Fibroblast of skin of back (primary cell): ENCODE measurements at places on chromosomes 7 and 10.

GRCh38 chr10:62305813-62306212, 37.2 kb upstream of the RTKN2 start:
- peak; percentile 6 for DNase-seq

DNA sequence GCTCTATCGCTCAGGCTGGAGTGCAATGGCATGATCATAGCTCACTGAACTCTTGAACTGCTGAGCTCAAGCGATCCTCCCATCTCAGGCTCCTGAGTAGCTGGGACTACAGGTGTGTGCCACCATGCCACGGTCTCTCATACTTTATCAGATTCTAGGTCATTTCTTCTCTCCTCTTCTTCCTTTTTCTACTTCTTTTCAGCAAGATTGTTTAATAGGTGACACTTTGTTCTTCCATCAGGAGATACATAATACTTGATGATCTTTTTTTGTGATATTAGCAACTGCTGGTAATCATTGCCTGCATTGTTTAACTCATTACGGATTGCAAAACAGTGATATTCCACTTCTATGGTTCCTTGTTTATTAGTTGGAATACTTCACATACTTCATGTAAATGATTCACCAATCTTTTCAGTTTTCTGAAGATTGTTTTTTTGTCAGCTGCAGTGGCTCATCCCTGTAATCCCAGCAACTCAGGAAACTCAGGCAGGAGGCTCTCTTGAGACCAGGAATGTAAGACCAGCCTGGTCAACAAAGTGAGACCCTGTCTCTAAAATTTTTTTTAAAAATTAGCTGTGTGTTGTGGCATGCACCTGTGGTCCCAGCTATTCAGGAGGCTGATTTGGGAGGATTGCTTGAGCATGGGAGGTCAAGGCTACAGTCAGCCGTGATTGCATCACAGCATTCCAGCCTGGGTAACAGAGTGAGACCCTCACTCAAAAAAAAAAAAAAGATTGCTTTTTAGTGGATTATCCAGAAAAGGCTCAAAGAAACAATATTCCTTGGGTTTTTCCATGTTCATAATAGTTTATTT, 36.2 kb upstream of the CHST3 start:
- peak; percentile 41 for DNase-seq

DNA sequence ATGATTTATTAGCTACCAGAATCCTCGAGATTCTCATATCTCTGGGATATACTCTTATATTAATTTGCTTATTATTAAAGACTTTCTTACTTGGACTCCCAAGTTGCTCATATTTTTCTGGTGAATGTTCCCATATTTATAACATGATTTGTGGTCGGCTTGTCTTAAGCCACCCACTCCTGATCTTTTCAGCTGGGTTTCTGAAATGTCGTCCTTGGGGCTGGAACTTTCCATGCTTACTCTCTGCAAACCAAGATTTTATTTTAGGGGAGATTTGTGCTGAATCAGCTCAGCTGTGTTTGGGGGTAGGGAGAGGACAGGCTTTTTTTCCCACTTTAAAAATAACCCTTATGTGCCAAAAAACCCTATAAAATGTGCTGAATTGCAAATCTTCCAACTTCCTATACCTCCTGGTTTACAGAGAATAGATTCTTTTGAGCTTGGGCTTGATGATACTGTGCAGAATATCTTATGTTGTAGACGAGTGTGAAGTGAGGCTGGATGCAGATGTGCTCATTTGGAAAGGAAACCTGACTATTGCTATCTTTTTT, 162.1 kb downstream of the SND1 start:
- DNase-seq, result peak; percentile 17

DNA sequence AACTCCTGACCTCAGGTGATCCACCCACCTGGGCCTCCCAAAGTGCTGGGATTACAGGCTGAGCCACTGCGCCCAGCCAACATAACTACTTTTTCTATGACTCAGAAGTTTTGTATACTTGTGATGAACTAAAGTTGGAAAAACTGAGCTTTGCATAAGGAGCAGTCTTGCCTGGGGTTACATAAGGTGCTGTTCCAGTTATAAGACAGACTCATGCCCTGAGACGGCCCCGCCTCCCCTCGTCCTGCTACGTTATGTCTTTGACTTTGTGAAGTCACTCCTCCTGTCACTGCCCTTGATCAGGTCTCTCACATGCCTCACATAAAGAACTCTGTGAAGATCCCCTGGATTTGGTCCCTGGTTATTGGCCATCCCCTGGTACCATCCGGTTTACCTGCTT, 40.4 kb upstream of the OPN4 start:
- DNase-seq, result no peak

GRCh38 chr10:8213735-8214134, 159.2 kb downstream of the GATA3 start:
- DNase-seq, result no peak

- no peak for DNase-seq
Observed at GRCh38 chr7:129906700-129907099, 46.1 kb downstream of the UBE2H start.

DNA sequence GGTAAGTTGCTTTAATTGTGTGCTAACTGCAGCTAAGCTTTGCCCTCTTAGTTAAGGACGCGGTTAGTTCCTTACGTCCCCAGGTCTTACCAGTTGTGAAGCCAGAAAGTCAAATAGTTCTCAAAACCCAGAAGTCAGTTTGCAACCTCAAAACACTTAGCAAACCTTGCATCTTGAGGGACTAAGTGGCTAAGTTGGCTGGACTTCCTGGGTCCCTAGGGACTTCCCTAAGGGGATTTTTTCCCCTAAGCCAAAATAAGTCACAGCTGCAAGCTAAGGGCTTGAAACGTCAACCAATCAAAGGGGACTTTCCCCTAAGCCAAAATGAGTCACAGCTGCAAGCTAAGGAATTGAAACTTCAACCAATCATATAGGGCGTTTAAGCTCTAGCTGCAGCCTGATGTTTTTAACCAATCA, 36.2 kb upstream of the HECW1 start:
- peak; percentile 70 for DNase-seq
